ENCODE measurements at places on chromosomes 4 and X.

- DNase-seq, result no peak
- H3K27ac ChIP-seq, result no peak overlapping the region
- no peaks in the 10 kb centered on the region for H3K27me3 ChIP-seq
- H3K4me3 ChIP-seq, result no peak overlapping the region
Observed at GRCh38 chr4:186650401-186651180, 73.1 kb downstream of the FAT1 start.

- peaks cover 44% of the 10 kb centered on the region for H3K36me3 ChIP-seq
- no peak overlapping the region for H3K4me3 ChIP-seq
- no peaks in the 10 kb centered on the region for H3K27me3 ChIP-seq
Observed at GRCh38 chrX:71450433-71451106, 82.3 kb upstream of the OGT start.

GRCh38 chrX:67114635-67115034 lies 429.2 kb upstream of the AR start:
- no peak overlapping the region for H3K4me3 ChIP-seq
- H3K27me3 ChIP-seq, result no peaks in the 10 kb centered on the region
- no peaks in the 10 kb centered on the region for H3K36me3 ChIP-seq

GRCh38 chr4:17968721-17969120 lies 52.8 kb downstream of the LCORL start:
- no peaks in the 10 kb centered on the region for H3K36me3 ChIP-seq
- no peak for DNase-seq
- H3K4me3 ChIP-seq, result no peak overlapping the region
- peaks cover 5% of the 10 kb centered on the region for H3K4me1 ChIP-seq
- H3K27ac ChIP-seq, result no peak overlapping the region

- DNase-seq, result no peak
- no peak overlapping the region for H3K27ac ChIP-seq
- no peaks in the 10 kb centered on the region for H3K27me3 ChIP-seq
- H3K4me3 ChIP-seq, result no peak overlapping the region
- H3K4me1 ChIP-seq, result no peaks in the 10 kb centered on the region
Observed at GRCh38 chr4:161287678-161288352, 876.0 kb downstream of the FSTL5 start.

DNA sequence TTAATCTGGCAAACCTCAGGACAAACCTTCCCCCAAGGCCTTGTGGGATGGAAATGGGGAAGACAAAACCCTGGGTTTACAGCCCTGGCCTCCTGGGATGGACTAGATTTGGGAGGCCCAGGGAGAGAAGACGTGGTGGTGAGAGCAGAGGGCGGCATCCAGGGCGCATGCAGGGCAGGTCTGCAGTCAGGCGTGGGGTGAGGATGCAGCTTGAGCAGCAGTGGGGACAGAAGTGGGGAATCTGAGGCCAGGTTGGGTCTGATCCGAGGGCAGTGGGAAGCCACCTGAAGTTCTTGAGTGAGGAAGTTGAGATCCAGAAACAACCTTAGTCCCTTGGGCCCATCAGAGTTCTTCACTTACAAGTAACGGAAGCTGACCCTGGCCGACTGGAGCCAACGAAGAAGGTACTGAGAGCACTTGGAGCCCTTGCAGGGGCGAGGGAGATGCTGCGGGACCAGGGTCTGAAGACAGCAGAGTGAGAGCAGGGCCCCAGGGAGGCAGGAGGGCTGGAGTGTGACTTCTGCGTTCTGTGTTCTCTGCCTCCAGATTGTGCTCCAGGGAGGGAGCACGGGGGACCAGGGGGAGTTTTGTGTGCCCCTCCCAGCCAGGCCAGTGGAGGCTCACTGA lies 42.0 kb upstream of the GPR78 start:
- no peak overlapping the region for H3K4me3 ChIP-seq
- H3K36me3 ChIP-seq, result no peaks in the 10 kb centered on the region
- H3K27ac ChIP-seq, result no peak overlapping the region

DNA sequence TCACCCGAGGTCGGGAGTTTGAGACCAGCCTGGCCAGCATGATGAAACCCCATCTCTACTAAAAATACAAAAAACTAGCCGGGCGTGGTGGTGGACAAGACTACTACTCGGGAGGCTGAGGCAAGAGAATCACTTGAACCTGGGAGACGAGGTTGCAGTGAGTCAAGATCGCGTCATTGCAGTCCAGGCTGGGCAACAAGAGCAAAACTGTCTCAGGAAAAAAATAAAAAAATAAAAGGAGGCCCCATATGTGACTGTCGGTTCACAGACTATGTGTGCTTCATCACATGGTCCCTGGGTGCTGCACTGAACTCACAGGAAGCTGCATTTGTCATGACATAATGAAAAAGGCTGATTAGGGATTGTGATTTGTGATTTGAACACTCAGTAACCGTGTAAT lies 6.4 kb downstream of the TRIML1 start:
- no peak for DNase-seq
- H3K4me3 ChIP-seq, result no peak overlapping the region
- no peak overlapping the region for H3K27ac ChIP-seq
- no peaks in the 10 kb centered on the region for H3K36me3 ChIP-seq
- no peaks in the 10 kb centered on the region for H3K4me1 ChIP-seq
- H3K27me3 ChIP-seq, result no peaks in the 10 kb centered on the region

GRCh38 chr4:80082693-80083092 lies 9.7 kb upstream of the ANTXR2 start:
- no peak overlapping the region for H3K27ac ChIP-seq
- H3K27me3 ChIP-seq, result no peaks in the 10 kb centered on the region
- H3K4me3 ChIP-seq, result no peak overlapping the region
- DNase-seq, result no peak

GRCh38 chrX:68660746-68661145 lies 13.3 kb downstream of the STARD8 start:
- no peak for DNase-seq
- H3K27ac ChIP-seq, result no peak overlapping the region
- H3K4me3 ChIP-seq, result no peak overlapping the region

GRCh38 chr4:184792950-184793555 lies 32.7 kb downstream of the ACSL1 start:
- H3K4me1 ChIP-seq, result peaks cover 16% of the 10 kb centered on the region
- H3K27ac ChIP-seq, result peak overlapping the region; percentile 10
- H3K36me3 ChIP-seq, result peaks cover 30% of the 10 kb centered on the region
- DNase-seq, result no peak
- H3K27me3 ChIP-seq, result no peaks in the 10 kb centered on the region

- H3K27me3 ChIP-seq, result no peaks in the 10 kb centered on the region
- H3K27ac ChIP-seq, result no peak overlapping the region
- H3K36me3 ChIP-seq, result no peaks in the 10 kb centered on the region
- H3K4me3 ChIP-seq, result no peak overlapping the region
- peaks cover 4% of the 10 kb centered on the region for H3K4me1 ChIP-seq
Observed at GRCh38 chr4:113636438-113636818, 125.1 kb downstream of the CAMK2D start.

GRCh38 chr4:33340168-33340567 lies 2620.0 kb downstream of the PCDH7 start:
- no peaks in the 10 kb centered on the region for H3K36me3 ChIP-seq
- H3K4me1 ChIP-seq, result no peaks in the 10 kb centered on the region
- H3K4me3 ChIP-seq, result no peak overlapping the region

DNA sequence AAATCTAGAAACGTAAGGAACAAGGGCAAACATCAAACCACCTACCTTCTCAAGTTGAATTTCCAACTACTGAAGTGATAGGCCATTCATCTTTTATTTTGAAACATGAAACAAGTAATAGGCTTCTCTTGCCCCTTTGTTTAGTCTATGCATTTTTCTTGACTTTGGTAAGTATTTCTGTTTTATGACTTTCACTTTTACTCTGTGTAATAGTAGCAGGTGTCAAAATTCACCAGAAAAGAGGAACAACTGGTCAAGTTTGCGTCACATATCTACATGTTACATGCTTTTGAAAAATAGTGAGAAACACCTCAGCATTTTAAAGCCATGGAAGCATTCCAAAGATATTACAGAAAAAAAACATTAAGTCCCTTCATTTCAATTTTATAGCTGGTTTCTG lies 157.1 kb upstream of the FTHL17 start:
- H3K27me3 ChIP-seq, result no peaks in the 10 kb centered on the region
- DNase-seq, result no peak
- H3K36me3 ChIP-seq, result no peaks in the 10 kb centered on the region
- H3K4me3 ChIP-seq, result no peak overlapping the region
- H3K4me1 ChIP-seq, result peaks cover 8% of the 10 kb centered on the region
- H3K27ac ChIP-seq, result peak overlapping the region; percentile 38

GRCh38 chr4:73309211-73309610 lies 50.6 kb upstream of the ANKRD17 start:
- H3K36me3 ChIP-seq, result no peaks in the 10 kb centered on the region
- no peak overlapping the region for H3K27ac ChIP-seq
- H3K4me1 ChIP-seq, result no peaks in the 10 kb centered on the region
- no peak overlapping the region for H3K4me3 ChIP-seq
- no peak for DNase-seq

GRCh38 chr4:113278324-113278934 lies 229.0 kb downstream of the ANK2 start:
- H3K36me3 ChIP-seq, result no peaks in the 10 kb centered on the region
- no peak overlapping the region for H3K27ac ChIP-seq
- no peak overlapping the region for H3K4me3 ChIP-seq
- DNase-seq, result peak; percentile 80
- no peaks in the 10 kb centered on the region for H3K27me3 ChIP-seq

DNA sequence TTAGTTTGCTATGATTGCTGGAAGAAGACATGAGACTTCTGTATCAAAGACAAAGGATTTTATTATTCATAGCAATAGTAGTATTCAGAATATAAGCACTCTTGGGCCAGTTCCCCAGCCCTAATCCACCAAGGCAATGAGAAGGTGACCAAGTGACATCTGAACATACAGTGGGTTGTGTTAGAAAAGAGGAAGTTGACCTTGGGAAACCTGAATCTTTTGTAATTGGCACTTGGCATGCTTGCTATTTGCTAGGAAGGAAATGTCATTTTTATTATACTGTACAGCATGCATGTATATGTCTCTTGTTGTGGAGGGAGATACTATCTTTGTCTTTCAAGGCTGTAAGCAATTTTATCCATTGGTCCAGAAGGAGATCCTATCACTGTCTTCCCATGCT lies 216.1 kb upstream of the FAT1 start:
- H3K27ac ChIP-seq, result no peak overlapping the region
- no peak overlapping the region for H3K4me3 ChIP-seq
- H3K36me3 ChIP-seq, result no peaks in the 10 kb centered on the region
- H3K4me1 ChIP-seq, result peaks cover 7% of the 10 kb centered on the region

DNA sequence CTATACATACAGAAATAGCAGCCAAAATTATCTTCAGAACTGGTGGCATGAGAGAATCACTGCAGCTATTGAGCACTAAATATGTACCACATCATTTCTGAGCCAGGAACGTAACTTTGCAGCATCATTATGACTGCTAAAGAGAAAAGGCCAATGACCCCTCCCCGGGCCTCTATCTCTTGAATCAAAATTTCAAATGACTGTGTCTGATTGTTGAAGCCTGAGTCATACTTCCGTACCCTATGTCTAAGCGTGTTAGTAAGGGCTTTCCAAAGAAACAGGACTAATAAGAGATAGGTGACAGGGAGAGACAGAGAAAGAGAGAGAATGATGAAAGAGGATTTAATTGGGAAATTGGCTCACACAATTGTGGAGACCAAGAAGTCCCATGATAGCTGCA lies 445.5 kb upstream of the SPANXN1 start:
- no peaks in the 10 kb centered on the region for H3K27me3 ChIP-seq
- H3K36me3 ChIP-seq, result no peaks in the 10 kb centered on the region
- DNase-seq, result no peak
- H3K27ac ChIP-seq, result no peak overlapping the region
- H3K4me3 ChIP-seq, result no peak overlapping the region
- H3K4me1 ChIP-seq, result no peaks in the 10 kb centered on the region

DNA sequence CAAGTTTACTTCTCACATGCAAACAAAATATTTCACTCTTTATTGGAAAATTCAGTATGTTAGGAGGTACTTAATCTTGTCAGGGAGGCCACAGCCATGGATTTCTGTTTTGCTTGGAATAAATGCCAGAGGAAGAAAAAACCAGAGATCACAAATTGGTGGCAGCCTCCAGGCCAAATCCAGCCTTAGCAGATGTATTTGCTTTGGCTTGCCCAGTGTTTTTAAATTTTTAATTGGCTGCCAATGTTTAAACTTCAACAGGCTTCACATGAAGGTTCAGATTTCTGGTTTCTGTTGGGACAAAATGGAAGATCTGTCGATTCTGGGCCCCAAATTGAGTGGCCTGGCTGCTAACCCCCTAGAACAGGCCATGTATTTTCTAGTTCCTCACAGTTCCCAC lies 19.2 kb downstream of the YY2 start:
- no peak overlapping the region for H3K27ac ChIP-seq
- DNase-seq, result no peak
- H3K27me3 ChIP-seq, result no peaks in the 10 kb centered on the region
- H3K36me3 ChIP-seq, result no peaks in the 10 kb centered on the region
- H3K4me1 ChIP-seq, result no peaks in the 10 kb centered on the region
- H3K4me3 ChIP-seq, result no peak overlapping the region

DNA sequence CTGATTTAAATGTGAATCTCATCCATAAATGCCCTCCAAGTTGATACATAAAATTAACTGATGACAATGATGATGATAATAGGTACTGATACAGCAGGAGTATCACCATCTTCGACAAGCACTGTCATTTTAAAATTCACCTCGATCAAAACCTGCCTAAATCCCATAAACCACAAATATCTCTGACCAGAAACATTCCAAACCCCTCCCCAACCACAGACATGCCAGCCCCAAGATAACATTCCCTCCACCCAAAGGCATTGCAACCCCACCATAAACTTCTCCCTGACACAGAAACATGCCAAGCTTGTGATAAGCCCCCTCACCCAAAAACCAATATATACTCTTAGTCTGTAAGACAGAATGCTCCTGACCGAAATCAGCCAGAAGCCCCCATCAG lies 63.7 kb upstream of the WDFY3 start:
- no peaks in the 10 kb centered on the region for H3K36me3 ChIP-seq
- DNase-seq, result no peak
- no peak overlapping the region for H3K27ac ChIP-seq
- H3K4me3 ChIP-seq, result no peak overlapping the region

DNA sequence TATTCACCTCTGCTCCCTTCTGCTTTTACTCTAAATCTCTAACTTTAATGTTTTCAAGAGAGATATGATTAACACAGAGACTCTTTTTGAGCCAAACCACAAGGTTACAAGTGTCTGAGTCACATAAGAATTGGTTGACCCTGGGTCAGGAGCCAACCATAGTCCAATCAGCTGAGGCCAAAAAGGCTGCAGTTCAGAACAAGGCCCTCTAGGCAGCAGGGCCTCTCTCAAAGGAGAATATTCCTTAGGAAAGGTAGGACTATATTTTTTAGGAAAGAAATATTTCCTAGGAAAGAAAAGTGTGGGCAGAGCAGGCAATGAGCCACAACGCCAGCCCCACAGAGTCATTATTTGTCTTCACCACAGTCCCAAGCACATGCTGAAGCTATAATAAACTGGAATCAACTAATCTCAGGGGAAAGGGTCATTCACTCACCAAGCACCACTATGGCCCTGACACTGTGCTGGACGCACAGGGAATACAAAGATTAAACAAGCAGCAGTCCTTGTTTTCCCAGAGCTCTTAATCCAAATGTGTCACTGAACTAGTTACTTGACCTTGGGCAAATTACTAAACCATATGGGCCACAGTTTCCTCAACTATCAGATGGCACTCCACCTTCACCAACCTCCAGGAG lies 2.2 kb downstream of the ATP8A1 start:
- no peaks in the 10 kb centered on the region for H3K27me3 ChIP-seq
- DNase-seq, result no peak
- no peak overlapping the region for H3K27ac ChIP-seq
- H3K4me1 ChIP-seq, result peaks cover 43% of the 10 kb centered on the region
- no peak overlapping the region for H3K4me3 ChIP-seq
- H3K36me3 ChIP-seq, result no peaks in the 10 kb centered on the region

GRCh38 chrX:19739683-19740082 lies 147.7 kb downstream of the SH3KBP1 start:
- H3K27me3 ChIP-seq, result no peaks in the 10 kb centered on the region
- no peaks in the 10 kb centered on the region for H3K4me1 ChIP-seq
- H3K27ac ChIP-seq, result no peak overlapping the region

- no peaks in the 10 kb centered on the region for H3K27me3 ChIP-seq
- H3K27ac ChIP-seq, result no peak overlapping the region
- H3K4me1 ChIP-seq, result no peaks in the 10 kb centered on the region
- no peaks in the 10 kb centered on the region for H3K36me3 ChIP-seq
Observed at GRCh38 chr4:89157488-89158024, 46.2 kb downstream of the TIGD2 start.

All from suprapubic skin (tissue), 4 donors.